NCI-H2029 (cell line): ENCODE measurements at places on chromosomes 3 and 15.

GRCh38 chr3:81592101-81592500 is 169.3 kb downstream of the GBE1 start:
- DNase-seq, result no peak

- DNase-seq, result peak; percentile 99
These were observed at the start of the genes LSM3 and XPC for GRCh38 chr3:14178247-14179113. LSM3 (plus strand) TSS chr3:14178817; CDS start chr3:14178861, 44 bp downstream. XPC (minus strand) TSS chr3:14178601; CDS start chr3:14178568, 33 bp downstream.

DNA sequence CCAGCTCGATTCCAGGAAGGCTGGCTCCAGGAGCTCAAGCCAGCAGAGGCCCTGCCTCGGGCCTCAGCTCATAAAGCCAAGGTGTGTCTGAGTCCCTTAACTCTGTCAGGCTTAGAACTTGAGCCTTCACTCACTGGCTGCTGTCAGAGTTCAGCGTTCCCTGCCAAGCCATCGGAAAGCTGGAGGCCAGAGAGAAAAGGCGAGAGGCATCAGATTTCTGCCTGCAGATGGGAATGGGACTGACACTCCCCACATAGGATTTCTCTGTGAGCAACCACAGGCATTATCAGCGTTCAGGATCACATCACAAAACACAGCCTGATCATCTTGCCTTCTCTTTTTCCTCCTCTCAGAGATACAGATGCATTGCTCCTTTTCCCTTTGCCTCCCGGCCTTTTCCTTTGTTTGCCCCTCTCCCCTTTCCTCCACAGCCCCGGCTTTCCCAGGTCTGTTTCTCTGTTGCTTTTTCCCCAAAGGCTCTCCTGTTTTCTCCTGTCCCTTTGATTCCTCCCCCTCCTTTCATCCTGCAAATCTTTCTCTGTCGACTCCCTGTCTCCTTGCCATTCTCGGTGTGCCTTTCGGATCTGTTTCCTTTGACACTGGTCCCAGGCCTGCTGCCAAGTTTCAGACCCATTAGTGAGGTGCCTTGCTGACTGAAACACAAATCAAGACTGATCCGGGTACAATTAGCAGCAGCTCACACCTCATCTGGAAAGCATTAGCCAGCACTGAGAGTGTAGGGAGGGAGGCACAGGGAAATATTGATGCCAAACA is 44.5 kb upstream of the BOC start:
- DNase-seq, result peak; percentile 49

DNA sequence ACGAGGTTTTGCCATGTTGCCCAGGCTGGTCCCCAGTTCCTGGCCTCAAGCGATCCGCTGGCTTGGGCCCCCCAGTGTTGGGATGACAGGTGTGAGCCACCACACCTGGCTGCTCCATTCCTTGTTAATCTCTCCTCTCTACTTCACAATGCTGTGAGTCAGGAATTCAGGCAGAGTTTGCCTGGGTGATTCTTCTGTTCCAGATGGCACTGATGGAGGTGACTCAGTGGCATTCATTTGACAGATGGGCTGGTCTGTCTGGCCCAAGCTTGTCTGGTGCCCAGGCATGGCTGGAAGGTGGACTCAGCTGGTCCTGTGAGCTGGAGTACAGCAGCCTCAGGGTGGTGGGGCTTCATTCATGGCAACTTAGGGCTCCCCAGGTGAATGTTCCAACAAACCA is 43.2 kb downstream of the SLC6A20 start:
- DNase-seq, result no peak

- DNase-seq, result peak; percentile 51
These were observed 26.5 kb downstream of the CFAP161 start for GRCh38 chr15:81160312-81161159.
